ENCODE measurements at places on chromosomes 11 and 22.

DNA sequence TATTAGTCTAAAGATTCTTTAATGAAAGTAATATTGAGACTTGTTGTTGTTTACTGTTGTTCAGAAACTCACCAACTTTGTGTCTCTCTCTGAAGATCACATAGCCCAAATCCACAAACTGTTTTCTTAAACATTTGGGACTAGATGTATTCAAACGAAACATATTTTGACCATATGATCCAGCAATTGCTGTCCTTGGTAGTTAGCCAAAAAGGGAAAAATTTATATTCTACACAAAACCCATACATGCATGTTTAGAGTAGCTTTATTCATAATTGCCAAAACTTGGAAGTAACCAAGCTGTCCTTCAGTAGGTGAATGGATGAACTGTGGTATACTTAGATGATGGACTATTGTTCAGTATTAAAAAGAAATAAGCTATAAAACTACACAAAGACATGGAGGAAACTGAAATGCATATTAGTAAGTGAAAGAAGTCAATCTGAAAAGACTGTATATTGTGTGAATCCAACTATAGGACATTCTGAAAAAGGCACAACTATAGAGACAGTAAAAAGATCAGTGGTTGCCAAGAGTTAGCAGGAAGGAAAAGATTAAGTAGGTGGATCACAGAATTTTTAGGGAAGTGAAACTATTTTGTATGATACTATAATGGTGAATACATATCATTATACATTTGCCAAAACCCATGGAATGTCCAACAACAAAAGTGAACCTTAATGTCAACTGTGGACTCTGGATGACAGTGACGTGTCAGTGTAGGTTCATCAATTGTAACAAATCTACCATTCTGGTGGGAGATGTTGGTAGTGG, 442.9 kb downstream of the INSC start:
- no peak for DNase-seq

GRCh38 chr11:41377709-41378394, 81.6 kb downstream of the LRRC4C start:
- no peak for DNase-seq

DNA sequence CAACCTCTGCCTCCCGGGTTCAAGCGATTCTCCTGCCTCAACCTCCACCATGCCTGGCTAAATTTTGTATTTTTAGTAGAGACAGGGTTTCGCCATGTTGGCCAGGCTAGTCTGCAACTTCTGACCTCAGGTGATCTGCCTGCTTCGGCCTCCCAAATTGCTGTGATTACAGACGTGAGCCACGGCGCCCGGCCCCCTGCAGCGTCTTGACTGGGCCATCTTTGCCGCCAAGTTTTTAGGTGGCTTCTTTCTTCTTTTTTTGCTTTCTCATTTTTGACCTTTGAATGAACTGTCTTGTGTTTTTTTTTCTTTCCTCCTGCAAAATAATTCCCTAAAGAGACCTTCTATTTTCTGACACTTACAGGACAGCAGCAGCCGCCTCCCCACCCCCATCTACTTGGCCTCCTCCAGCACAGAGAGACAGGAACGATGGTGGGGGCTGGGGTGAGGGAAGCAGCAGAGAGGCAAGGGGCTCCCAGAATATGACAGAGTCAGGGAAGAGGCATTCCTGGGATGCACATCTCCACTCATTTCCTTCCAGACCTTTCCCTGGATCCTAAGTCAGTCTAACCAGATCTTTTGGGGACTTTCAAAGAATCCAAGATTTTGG, 92.6 kb upstream of the ALX4 start:
- no peak for DNase-seq

DNA sequence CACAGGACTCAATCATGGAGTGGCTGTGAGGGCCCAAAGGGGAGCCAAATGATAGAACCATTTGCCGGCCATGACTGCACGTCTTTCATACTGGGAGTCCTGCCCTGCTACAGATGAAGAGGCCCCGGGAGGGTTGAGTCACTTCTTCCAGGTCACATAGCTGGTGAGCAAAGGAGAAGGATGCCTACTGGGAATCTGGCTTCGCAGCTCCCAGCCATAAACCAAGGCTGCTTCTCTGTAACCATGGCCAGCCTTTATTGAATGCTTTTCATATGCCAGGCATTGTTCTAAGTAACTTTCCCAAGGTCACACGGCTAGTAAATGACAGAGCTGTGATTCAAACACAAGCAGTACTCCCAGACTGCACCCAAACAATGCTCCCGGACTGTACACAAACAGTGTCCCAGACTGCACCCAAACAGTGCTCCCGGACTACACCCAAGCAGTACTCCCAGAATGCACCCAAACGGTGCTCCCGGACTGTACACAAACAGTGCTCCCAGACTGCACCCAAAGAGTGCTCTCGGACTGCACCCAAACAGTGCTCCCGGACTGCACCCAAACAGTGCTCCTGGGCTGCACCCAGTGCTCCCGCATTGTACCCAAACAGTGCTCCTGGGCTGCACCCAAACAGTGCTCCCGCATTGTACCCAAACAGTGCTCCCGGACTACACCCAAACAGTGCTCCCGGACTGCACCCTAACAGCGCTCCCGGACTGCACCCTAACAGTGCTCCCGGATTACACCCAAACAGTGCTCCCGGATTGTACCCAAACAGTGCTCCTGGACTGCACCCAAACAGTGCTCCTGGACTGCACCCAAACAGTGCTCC, 89.8 kb downstream of the FBXO7 start:
- DNase-seq, result no peak

DNA sequence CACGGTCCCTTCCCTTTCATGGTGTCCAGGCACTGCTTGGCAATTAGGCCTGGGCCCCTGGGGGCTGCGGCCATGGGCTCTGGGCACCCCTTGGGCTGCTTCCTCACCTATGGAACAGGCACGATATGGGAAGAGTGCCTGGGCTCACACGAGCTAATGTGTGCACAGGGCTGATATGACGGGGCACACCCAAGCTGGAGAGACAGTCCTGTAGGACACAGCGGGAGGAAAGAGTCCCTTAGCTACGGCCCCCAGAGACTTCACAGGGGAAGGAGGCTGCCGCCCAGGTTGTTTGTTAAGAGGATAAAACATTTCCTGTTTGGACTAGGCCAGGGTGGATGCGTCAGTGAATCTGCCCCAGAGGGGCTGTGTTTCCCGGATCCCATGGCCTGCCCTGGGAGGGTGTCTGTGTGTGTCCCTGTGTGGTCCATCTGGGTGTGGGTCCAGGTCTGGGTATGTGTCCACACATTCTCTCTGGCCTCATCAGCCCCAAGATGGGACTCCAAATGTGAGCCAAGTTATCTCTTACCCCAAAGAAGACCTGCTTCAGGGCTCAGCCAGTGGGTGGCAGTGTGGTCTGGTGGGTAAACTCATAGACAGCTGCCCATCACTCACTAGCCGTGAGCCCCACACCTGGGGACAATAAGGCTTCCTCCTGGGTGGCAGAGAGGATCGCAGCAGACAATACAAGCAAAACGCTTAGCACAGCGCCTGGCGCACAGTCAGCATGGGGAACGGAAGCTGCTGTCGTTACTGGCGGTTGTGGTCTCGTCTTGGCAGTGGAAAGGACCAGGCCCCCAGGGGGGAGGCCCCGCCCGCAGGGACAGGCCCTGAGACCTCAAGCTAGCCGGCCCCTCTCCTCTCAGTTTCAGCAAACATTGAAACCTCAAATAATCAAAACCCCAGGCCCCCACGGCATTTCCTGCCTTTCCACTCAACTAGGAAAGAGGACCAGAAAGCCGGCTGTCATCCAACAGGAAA, 3.2 kb upstream of the EMID1 start:
- peak; percentile 20 for DNase-seq

DNA sequence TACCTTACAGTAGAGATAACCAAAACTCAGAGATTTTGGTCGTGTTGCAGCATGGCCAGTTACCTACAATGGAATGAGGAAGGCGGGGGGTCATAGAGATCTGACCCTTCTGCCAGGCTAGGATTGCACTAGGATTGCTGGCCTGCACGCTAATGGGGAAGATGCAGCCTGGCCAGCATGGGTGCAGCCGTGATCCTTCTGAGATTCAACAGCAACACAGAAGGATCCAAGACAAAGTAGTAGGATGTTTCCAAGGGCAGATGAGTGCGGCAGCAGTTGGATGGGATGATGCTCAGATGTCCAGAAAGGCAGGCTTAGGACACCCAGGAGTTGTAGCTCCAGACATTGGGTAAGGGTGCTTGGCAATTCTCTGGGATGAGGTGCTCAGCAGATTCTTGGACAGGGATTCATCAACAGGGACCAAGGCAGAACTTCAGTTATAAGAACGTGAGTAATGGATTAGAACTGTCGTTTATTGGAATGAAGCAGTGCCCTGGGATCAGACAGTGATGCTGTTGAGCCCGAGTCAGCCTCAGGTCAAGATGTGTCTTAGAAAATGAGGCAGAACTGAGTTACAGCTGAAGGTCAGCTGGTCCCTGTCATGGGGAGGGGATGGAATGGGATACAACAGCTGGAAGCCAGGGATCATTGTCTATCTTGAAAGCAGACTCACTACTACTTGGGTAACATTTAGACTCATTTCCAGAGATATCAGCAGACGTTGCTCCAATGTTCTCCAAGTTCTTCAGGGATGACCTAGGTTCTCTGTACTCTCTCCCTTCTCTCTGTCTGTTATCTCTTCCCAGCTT, 71.0 kb downstream of the PARVA start:
- DNase-seq, result no peak

DNA sequence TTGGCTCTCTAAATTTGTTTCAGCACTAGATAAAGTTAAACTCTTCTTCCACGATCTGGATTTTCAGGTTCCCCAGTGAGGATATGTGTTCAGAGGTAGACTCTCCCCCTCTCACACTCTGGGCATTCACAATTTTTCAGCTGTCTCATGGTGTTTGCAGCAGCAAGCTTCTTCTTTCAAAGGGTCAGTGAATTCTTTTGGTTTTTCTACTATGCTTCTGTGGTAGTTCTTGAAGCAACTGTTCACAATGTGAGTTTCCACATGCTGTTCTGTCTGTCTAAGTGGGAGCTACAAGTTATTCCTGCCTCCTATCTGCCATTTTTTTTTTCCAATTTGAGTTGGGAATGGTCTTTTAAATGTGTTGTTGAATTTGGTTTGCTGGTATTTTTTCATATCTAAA, 25.4 kb downstream of the CNTF start:
- DNase-seq, result no peak

GRCh38 chr11:42528911-42529310, 782.9 kb upstream of the API5 start:
- no peak for DNase-seq

DNA sequence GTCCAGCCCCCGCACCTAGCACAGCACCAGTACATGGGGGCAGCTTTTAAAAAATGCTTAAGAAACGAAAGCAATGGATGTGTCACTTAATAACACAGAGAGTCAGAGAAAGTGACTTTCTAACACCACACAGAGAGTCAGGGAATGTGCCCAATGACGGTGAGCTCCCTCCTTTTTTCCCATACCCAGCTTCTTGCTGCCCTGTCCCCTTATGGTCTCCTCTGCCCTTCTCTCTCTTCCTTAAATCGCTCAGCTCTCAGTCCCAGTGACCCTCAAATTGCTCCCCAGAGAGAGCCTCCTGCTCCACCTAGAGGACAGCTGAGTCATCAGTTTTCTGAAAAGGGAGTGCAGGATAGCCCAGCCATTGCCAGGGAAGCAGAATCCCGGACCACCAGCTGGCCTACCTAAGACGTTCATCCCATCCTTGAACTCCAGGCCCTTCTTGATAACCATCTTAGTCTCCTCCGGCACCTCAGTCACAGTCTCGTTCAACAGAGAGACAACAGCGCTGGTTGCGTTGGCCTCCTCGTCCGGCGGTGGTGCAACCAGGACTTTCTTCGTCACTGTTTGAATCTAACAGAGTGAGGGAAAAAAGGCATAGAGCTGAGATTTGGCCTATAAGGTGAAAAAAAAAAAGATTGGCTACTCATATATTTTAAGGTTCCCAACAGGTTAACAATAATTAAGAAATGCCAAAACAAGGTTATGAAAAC, 113.5 kb downstream of the SLC1A2 start:
- DNase-seq, result peak; percentile 15

DNA sequence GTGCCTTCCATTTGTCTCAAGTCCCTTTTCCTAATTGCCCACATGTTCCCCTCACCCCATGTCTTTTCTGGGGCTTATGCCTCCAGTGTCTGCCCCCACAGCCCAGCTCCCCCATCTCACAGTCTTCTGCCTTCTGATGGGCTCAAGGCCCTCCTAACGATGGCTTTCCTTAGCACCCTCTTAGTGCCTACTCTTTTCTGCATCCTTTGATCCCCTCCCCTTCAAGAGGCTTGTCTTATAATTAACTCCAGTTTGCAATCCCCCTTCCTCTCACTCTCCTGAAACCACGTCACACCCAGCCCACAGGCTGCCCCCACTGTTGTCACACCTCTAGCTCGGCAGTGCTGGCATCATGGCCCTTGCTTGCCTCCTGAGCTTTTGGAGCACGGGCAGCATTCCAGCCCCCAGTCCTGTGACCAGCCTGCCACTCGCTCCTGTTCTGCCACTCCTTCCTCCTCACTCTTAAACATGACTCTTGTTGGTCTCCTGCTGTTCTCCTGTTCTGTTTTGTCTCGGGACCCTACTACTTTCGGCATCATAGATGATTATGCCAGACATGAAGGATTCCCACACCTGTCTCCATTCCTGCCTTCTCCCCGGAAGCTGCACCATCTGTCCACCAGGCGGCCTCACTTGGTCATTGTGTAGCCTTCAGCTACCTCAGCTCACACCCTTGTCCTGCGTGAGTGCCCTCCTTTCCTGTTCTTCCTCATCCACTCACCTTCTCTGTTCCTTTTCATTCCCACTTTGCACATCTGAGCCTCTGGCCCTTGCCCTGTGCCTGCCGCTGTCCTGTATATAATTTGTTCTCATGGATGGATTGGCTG, 26.1 kb downstream of the UBE2L3 start:
- DNase-seq, result no peak

- no peak for DNase-seq
Measured at GRCh38 chr11:70296681-70297080, 26.2 kb downstream of the PPFIA1 start.

- DNase-seq, result no peak
Measured at GRCh38 chr22:50601669-50602337, 1.2 kb downstream of the MAPK8IP2 start.

GRCh38 chr11:63612181-63612580, 2.1 kb downstream of the PLAAT3 start:
- no peak for DNase-seq

- no peak for DNase-seq
Measured at GRCh38 chr11:121892131-121892681, 223.8 kb downstream of the BLID start.
